ENCODE measurements at places on chromosomes 4 and X.

- no peak for DNase-seq
Measured at GRCh38 chr4:81093720-81094401, 63.4 kb downstream of the BMP3 start.

DNA sequence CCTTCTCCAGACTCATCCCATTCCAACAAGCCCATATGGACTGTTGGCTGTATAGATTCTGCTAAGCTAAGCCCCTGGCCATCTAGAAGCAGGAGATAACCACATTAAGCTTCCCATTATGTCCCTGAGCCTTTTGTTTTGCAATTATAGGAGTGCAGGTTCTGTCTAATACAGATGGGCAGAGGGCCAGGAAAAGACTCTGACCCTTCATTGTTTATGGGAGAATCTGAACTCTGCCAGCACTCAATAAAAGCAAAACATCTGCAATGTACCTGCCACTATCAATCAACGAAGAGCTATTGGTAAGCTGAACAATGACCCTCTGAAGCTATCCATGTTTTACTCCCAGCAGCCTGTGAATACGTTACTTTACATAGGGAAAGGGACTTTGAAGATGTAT is 207.3 kb upstream of the CLNK start:
- peak; percentile 7 for DNase-seq

GRCh38 chr4:108887034-108887433 is 124.2 kb upstream of the ETNPPL start:
- no peak for DNase-seq

GRCh38 chrX:107659768-107660167 is 31.5 kb downstream of the PRPS1 start:
- DNase-seq: peak; percentile 77

DNA sequence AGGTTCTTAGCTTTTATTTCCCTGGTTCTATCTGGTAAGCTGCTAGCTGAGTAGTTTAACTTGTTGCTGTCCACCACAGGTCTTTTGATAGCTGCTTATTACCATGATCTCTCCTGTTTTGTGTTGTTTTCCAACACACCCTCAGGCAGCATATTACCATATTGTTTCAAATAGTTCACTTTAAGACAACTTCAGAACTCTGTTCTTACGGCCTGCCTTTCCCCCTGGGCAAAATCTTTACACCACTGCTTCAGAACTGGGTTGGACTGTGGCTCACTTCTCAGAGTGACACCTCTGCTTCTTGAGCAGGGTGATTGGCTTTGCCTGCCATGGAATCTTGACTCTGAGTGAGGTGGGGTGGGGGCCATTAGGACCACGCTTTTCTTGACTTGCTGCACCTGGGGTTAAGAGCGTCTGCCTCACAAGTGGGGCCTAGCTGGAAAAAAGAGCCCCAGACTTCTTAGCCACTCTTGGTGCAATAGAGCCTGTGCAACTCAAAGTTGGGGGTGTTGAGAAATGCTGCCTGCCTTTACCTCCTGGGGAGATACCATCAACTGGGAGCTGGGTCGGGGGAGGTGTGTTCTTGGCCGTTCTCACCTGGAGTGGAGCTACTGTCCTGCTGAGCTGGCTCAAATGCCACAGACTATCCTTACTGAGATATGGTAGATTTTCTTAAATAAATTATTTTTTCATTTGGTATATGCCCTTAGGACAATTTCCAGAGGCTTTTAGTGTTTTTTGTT is 23.4 kb downstream of the USP9X start:
- no peak for DNase-seq

GRCh38 chr4:158496030-158496741 is 25.5 kb upstream of the RXFP1 start:
- DNase-seq: no peak

DNA sequence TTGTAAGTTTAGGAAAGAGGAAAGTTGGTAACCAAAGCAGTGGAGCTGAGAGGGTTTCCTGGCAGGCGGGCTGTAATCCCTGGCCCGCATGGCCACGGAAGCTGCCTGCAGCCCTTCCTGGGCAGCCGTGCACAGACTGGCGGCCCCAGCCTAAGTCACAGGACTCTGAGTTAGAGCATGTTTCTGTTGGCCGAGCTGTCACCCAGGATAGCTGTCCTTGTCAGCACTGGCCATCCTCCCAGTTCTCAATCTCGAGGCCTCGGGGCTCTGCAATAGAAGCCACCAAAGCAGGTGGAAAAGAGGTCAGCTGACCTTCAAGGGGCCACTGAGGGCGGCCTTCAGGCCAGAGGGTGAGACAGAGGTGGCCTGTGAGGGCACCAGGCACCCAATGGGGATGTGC is 20.5 kb downstream of the PNMA6E start:
- DNase-seq: no peak

Measured in lung (tissue), 17 donors.